ENCODE measurements at places on chromosomes 11 and 22. TPM values are rescaled to one million over a fixed set of nuclear protein-coding genes. Genes with fewer than 3 reads are reported as not detected.

GRCh38 chr11:125941619-125942611 is 3.9 kb upstream of the VSIG10L2 start:
- peaks cover 2% of the 10 kb centered on the region for H3K27me3 ChIP-seq
- H3K4me1 ChIP-seq, result peaks cover 15% of the 10 kb centered on the region
- peak; percentile 67 for DNase-seq
- peaks cover 3% of the 10 kb centered on the region for H3K36me3 ChIP-seq

GRCh38 chr11:90332415-90332814 is 109.6 kb upstream of the CHORDC1 start:
- H3K27me3 ChIP-seq, result peaks cover 3% of the 10 kb centered on the region
- no peak overlapping the region for H3K4me3 ChIP-seq
- DNase-seq, result no peak

DNA sequence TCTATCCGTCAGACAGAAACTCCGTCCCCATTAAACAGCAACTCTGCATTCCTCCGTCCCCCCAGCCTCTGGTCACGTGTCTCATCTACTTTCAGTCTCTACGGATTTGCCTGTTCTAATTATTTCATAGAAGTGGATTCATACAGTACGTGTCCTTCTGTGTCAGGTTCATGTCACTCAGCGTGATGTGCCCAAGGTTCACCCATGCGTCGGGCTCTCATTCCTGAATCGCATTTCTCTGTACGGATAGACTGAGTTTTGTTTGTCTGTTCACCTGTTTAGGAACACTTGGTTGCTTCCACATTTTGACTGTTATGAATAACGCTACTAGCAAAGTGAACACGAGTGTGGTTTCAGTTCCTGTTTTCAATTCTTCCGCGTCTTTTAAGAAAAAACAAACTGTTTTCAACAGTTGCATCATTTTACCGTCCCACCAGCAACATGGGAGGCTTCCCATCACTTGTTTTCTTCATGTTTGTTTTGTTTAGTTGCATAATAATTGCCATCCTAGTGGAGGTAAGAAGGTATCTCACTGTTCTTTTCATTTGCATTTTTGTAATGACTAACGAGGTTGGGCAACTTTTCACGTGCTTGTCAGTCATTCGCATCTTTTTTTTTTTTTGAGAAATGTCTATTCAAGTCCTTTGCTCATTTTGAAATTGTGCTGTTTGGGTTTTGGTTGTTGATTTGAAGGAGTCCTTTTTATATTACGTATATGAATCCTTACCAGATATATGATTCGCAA is 8.9 kb upstream of the NLRP6 start:
- H3K4me3 ChIP-seq, result peak overlapping the region; percentile 75
- H3K36me3 ChIP-seq, result peaks cover 3% of the 10 kb centered on the region
- peaks cover 2% of the 10 kb centered on the region for H3K27me3 ChIP-seq
- peak overlapping the region; percentile 92 for H3K27ac ChIP-seq
- DNase-seq, result peak; percentile 69
- H3K4me1 ChIP-seq, result peaks cover 35% of the 10 kb centered on the region

Gene PRG3
- total RNA-seq, result not detected

Gene CALCB
- 0.79 TPM for total RNA-seq
